Lower lobe of right lung (tissue), 2 donors: ENCODE measurements at places on chromosomes 4 and X. TPM values are rescaled to one million over a fixed set of nuclear protein-coding genes. Genes with fewer than 3 reads are reported as not detected.

Gene P2RY8
- 3.0 TPM for total RNA-seq

Gene CHRNA9
- not detected for total RNA-seq

Gene KIAA1210
- total RNA-seq: not detected

Gene GAGE12F
- total RNA-seq: not detected

Gene ATP10D
- total RNA-seq: 25.2 TPM
